ENCODE measurements at places on chromosomes 13 and 19.

GRCh38 chr19:30076751-30077670 lies 135.0 kb downstream of the URI1 start:
- no peak for DNase-seq

- DNase-seq: no peak
Observed at GRCh38 chr13:66345971-66346370, 884.2 kb downstream of the PCDH9 start.

- no peak for DNase-seq
Observed at GRCh38 chr13:113119822-113120189, 2.8 kb upstream of the F10 start.

DNA sequence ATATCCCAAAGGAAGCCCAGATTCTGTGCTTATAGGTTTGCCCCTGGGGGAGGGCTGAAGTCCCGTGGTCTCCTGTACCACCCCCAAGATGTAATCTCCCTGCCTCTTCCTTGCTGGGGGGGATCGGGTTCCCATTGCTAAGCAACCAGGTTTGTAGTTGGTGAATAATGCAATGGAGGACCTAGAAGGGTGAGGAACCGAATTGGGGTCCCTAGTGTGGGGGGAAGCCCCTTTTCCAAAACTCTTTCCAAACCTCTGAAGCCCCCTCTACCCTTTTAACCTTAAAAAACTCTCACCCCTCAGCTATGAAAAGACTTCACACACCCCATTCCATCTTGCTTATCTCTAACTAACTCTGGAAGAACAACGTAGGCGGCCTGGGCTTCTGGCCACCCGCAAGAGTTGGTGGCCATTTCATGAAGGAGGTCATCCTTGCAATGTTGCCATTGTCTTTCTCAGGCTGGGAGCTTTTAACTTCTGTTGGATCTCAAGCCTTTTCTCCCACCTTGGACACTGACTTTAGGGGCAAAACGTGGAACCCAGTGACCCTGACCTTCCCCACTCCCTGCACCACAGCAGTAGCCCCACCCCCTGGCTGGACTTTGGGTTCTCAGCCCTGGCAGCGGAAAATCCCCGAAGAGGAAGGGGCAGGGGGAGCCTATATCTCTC lies 661 bp downstream of the PALM3 start:
- DNase-seq: no peak

DNA sequence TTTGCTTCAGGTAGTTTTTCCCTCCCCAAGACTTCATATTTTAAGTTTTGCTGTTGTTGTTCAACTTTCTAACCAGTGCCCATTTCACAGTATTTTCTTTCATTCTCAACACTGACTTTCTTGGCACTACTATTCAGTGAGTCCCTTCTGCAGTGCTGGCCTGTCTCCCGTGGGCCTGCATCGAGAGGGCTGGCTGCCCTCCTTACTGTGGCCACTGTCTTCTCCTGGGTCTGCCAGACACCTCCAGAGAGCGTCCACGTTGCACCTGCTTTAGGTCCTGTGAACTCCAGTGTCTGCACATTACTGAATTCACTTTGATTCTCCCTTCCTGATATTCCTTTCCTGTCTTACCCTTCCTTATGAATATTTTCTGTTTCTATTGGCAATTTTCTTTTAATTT lies 27.3 kb downstream of the COL4A1 start:
- DNase-seq: no peak

- no peak for DNase-seq
Observed at GRCh38 chr13:49615836-49616675, 12.3 kb upstream of the ARL11 start.

- DNase-seq: no peak
Observed at GRCh38 chr19:27729332-27729731, 1483.6 kb downstream of the UQCRFS1 start.

- DNase-seq: no peak
Observed at GRCh38 chr19:29845574-29846176, 33.9 kb downstream of the CCNE1 start.

- DNase-seq: no peak
Observed at GRCh38 chr19:16702123-16702522, 17.5 kb upstream of the NWD1 start.

DNA sequence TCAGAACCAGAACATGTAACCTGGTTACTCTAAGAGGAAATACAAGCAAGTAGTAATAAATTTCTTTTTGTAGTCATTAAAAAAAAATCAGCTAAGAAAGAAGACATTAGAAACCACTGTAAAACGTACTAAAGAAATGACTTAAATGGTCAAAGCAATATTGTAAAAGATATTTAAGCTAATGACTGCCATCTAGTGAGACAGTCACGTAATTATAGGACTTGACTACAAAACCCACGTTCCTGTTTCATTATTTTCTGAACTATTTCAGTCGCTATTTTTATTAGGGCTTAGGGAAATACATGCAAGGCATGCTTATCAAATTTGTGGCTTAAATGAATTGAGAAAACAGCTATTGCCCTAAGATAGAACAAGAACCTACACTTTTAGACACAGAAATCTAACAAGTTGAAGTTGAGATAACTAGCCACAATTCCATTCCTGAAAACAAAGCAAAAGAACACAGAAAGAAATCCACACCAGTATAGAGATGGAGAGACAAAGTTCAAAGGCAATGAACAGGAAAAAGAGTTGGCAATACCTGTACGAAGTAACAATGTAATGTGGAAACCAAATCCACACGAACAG lies 17.9 kb downstream of the ALG5 start:
- no peak for DNase-seq

DNA sequence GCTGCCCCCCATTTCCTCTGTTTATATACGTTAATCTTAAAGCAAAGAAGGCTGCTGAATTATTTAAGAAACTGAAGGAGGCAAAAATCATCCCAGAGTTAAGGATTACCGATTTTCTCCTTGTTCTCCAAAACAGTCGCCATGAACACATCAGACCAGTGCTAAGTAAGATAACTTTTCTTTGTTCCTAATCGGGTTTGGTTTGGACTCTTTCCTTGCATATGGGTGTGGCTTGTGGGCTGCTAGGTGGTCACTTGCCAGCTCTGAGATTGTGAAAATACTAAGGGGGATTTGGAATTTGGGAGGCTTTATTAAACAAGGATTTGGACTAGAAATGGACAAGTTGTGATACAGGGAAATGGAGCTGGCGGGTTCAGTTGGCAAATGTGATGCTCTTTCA lies 212.1 kb downstream of the OXGR1 start:
- DNase-seq: no peak

GRCh38 chr13:113117911-113118260 lies 4.7 kb upstream of the F10 start:
- DNase-seq: no peak

- DNase-seq: no peak
Observed at GRCh38 chr13:74288361-74288911, 154.2 kb upstream of the KLF12 start.

DNA sequence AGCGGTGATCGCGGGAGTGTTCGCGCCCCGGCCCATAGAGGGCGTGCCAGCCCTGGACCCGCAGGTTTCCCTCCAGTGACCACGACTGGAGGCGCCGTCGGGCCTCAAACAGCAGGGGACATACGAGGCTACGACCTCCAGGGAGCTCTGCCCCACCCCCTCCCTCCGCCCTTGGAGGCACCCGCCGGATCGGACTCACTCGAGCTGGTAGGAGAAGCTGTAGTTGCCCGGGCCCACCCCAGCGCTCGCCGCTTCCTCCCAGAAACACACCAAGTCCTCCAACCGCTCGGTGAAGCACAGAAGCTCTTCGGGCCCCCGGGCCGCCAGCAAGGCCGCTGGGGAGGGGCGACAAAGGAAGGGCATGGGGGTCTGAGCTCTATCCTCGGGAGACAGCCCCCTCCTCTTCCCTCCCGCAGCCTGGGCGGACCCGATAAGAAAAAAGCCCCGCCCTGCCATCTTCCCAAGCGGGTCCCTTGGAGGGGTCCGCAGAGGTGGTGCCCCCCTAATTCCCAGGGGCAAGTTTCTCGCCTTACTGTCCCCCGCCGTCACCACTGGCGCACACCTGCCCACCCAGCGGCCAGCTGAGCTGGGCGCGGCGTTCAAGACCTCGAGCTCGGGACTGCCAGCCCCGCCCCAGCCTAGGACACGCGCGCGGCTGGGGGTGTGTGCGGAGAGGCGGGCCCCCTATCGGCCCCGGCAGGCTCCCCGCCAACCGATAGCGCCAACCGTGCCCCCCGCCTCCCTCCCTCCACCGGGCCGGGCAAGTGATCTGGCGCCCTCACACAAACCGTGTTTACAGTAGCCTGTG lies 1.0 kb downstream of the EPOR start:
- DNase-seq: peak; percentile 37

DNA sequence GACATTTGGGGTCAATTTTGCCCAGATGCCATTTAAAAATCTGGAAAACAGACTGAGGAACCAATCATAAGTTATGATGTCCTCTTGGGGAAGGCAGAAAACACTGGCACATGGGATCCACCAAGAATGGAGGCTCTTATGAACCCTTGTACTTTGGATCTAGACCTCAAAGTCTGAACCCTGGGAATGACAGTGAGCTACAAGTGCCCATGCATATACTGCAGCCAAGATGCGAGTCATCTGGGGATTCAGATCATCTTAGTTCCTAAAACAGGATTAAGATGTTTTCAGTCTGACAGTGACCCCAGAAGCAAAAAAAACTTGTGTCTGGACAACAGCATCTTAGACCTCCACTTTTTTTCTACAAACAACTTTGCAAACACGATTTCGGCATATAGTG lies 100.2 kb upstream of the SIAH3 start:
- DNase-seq: no peak

DNA sequence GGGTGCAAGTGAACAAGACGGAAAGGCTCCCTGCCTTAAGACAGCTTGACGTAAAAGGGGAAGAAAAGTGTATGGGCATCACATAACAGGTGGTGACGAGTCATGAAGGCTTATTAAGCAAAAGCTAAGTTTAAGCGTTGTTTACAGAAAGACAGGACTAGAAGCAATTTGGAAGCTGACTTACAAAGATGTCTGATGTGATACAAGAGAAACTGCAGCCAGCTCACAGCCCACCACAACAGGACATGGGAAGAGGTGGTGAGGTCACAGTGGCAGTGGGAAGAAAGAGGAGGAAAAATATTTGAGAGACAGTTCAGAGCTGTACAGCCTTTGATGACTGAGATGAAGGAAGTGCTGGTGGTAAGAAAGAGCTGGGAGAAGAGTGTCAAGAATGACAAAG lies 181.6 kb downstream of the KLF12 start:
- no peak for DNase-seq

GRCh38 chr19:31699421-31699820 lies 350.2 kb upstream of the TSHZ3 start:
- DNase-seq: no peak

DNA sequence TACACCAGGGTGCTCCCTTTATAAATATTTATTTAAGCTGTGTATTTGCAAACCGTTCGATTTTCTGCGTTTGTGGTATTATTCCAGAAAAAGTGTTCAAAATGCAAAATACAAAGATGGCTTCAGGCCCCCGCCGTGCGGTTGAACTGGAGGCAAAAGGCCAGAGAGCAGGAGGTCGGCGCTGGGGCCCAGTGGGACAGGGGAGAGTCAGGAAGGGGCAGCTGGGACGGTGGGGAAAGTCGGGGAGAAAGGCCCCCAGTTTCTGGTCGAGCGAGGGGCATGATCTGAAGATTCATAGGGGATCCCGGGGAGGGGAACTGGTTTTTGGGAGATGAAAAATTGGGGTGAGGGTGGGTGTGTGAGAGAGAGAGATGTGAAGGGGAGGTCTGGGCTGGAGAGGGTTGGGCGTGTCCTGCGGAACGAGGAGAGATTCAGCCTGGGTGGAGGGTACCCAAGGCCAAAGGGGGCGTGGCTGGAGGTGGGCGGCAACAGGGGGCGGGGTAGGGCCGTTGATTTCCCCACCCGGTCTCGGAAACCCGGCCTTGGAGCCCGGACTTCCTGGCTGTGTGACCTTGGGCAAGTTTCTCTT lies 678 bp downstream of the ISOC2 start:
- no peak for DNase-seq

DNA sequence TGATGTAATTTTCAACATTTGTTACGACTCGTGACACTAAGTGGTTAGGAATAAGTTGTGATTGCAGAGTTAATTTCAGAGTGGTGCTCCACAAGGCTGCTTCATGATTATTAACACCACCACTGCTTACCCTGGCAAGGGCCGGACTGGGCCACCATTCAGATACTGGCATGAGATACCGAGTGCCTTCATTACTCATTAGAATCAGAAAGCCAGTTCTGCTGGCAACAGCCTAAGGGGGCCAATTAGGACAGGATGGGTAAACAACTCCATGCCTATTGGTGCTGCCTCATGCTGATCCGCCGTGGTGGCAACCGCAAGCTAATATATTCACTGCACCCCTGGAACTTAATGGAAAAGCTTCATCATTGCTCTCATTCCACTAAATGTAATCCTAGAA lies 575.1 kb downstream of the EFNB2 start:
- DNase-seq: no peak

DNA sequence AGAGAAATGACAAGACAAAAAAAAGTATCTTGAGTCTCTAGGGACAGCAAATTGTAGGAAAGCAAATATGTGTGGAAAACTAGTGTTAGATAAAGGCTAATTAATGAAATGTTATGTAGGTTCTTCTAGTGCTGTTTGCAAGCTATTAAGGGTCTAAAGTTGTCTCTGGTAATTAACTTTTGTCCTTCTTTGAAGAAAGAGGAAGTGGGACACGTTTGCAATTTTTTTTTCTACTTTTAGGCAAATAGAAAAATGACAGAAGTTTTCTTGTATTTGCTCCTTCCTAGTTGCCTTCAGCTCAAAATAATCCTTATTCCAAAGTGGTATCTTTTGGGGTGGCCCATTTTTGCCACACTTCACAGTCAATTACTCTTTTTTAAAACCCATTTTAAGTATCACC lies 1877.7 kb upstream of the PRR20A start:
- no peak for DNase-seq

GRCh38 chr19:31991984-31992655 lies 353.3 kb upstream of the ZNF507 start:
- no peak for DNase-seq

DNA sequence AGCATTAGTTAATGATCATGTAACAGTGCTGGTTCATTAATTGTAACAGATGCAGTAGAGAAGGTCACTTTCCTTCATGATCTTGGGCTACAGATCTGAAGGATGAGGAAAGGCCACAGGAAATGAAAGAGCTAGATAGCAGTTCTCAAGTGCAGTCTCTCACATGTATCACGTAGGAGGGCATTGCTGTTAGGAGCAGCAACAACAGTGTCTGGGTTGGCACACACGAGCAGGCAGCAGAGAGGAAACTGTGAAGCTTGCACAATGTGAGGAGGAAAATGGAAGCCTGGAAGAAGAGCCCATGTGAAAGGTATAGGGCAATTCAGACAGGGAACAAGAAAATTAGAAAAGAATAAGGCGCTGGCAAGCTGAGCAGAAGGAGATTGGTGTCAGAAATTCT lies 1741.5 kb downstream of the PCDH9 start:
- DNase-seq: no peak

GRCh38 chr19:40144947-40145748 lies 46.1 kb upstream of the MAP3K10 start:
- no peak for DNase-seq

- DNase-seq: no peak
Observed at GRCh38 chr19:45345506-45345860, 4.9 kb downstream of the KLC3 start.

DNA sequence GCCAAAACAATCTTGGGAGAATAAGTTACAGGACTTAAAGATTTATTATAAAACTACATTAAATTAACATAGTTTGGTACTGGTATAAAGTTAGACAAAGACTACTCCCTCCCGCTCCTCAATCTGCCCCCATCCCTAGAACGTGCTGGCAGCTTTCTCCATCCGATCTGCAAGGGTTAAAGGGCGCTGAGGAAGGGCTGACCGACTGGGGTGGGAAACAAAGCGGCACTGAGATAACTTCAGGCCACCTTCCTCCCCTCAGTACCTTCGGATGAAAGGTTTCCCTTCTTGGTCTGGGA lies 790 bp upstream of the SUGT1 start:
- no peak for DNase-seq

- no peak for DNase-seq
Observed at GRCh38 chr13:27927444-27928352, 7.9 kb downstream of the PDX1 start.

Measured in central memory CD8-positive, alpha-beta T cell (primary cell).